Tongue (tissue), 3 donors: ENCODE measurements at places on chromosomes 1 and 21. TPM values are rescaled to one million over a fixed set of nuclear protein-coding genes. Genes with fewer than 3 reads are reported as not detected.

The AKR7A3 gene
- total RNA-seq, result 1.3 TPM

The WNT3A gene
- 1.6 TPM for total RNA-seq

The AMY1A gene
- not detected for total RNA-seq

The GCSAML gene
- total RNA-seq, result 0.72 TPM

- no peak for DNase-seq
These were observed 141.0 kb downstream of the HIVEP3 start for GRCh38 chr1:41777695-41778094.

- no peak for DNase-seq
These were observed 280.2 kb downstream of the DPYD start for GRCh38 chr1:97640677-97641076.

GRCh38 chr1:168942165-168942564 lies 164.3 kb upstream of the ATP1B1 start:
- no peak for DNase-seq

- no peak for DNase-seq
These were observed 27.7 kb downstream of the TMCO4 start for GRCh38 chr1:19772053-19772452.

DNA sequence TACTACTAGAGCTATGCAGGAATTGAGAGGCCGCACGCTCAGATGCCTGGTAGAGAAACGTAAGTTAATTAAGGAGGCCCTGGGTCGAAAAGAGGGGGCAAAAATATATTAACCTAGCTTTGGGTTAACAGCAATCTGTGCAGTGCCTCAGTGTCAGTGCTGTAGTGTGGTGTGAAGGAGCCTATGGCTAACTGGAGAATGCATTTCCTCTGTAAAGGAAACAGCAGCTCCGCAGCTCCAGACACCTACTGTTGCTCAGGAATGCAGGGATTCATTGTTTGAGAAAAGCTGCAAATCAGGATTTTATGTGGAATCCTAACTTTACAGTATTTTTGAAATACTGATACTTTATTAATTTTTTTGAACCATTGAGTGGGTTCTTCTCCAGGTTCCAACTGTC lies 18.4 kb downstream of the VANGL1 start:
- DNase-seq, result no peak

- DNase-seq, result peak; percentile 75
These were observed 31.1 kb downstream of the EEIG2 start for GRCh38 chr1:108590957-108591356.

DNA sequence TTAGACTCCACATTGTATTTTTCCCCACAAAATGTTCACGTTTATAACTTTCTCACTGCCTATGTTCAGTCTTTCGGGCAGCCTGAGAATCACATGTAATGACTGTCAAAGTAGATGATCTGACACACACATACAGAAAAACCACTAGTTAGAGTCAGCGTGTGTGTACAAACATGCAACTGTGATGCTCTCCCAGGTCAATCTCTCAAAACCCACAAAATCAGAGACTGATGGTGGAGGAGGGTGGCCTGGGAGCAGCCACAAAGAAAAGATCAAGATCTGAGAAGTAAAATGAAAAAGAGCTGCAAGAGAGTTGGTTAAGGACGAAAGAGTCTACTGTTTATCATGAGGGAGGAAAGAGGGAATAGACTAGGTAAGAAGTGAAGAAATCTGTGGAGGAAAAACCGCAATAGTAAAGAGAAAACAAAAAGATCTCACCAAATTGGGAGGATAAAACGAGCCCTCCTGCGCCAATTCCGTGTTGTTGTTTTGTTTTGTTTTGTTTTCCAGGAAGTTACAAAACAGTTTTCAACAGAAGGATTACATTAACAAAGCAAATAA lies 2.3 kb downstream of the EGLN1 start:
- no peak for DNase-seq

GRCh38 chr1:155131285-155131684 lies 3.6 kb downstream of the EFNA1 start:
- no peak for DNase-seq

DNA sequence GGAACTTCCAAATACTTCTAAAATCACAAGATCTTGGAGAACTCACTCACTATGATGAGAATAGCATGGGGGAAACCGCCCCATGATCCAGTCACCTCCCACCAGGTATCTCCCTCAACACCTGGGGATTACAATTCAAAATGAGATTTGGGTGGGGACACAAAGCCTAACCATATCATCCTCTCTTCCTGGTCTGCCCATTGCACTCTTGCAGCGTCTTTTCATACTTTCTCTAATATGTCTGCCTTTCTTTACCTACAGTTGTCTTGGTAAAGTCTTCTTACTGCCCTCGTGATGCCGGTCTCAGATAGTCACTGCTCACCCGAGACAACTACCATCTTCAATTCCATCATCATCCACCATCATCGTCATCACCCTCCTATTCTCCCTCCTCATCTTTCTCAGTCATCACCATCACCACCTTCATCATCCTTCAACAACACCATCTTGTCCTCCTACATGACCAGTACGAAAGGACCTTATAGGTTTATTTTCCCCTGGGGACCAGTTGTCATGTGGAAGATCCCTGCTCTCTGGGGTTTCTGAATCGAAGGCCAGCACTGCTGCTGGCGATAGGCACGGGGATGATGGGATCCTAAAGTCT lies 58.5 kb upstream of the CASZ1 start:
- DNase-seq, result no peak

DNA sequence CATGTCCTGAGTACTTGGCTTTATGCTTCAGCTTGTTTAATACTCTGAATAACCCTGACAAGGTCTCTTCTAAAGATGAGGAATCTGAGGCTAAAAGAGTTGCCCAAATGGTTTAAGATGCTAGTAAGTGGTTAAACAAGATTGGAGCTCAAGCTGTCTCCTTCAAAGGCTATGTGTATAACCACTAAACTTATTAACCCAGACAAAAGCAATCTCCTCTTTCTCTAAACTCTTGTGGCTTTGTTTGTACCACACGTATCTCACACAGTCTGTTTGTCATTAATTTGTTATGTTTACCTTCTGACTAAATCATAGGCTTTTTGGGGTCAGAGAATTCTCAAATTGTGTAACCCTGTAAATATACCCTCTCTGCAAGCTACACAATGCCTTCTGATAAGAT lies 89.9 kb downstream of the HMCN1 start:
- DNase-seq, result no peak

DNA sequence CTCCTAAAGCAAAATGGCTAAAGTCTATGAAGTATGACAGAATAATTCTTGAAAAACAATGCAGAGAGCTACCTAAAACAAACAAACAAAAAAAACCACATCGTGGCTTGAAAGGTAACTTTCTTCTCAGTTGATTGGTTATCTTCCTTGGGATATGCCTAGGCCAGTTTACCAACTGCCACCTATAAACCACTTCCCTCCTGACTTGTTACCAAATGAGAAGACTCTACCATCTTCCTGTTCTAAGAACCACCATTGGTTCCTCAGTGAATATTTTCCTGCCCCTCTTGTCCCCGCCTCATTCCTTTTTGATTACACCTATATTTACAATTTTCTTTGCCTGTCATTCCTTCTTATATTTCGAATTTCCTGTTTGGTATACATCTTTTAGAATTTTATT lies 336.6 kb downstream of the SIPA1L2 start:
- no peak for DNase-seq

DNA sequence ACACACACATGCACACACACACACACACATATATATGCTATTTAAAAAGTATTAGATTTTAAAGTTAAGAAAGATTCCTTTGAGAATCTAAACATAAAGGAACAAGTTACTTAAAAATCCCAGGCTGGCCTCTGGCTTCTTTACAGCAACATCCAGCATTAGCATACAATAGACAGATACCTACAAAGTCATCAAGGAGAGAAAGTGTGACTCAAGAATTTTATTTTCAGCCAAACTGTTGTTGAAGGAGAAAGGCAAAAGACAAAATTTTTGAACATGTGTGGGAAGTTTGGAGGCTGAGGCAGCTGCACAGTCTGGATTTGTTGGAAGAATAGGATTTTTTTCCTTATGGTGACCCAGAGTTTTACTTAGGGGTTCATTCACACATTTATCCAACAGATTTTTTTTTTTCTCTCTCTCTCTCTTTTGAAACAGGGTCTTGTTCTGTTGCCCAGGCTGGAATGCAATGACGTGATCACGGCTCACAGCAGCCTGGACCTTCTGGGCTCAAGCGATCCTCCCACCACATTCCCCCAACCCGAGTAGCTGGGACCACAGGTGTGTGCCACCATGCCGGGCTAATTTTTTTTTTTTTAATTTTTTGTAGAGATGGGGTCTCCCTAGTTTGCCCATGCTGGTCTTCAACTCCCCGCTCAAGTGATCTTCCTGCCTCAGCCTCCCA lies 24.0 kb upstream of the SPOCD1 start:
- no peak for DNase-seq

DNA sequence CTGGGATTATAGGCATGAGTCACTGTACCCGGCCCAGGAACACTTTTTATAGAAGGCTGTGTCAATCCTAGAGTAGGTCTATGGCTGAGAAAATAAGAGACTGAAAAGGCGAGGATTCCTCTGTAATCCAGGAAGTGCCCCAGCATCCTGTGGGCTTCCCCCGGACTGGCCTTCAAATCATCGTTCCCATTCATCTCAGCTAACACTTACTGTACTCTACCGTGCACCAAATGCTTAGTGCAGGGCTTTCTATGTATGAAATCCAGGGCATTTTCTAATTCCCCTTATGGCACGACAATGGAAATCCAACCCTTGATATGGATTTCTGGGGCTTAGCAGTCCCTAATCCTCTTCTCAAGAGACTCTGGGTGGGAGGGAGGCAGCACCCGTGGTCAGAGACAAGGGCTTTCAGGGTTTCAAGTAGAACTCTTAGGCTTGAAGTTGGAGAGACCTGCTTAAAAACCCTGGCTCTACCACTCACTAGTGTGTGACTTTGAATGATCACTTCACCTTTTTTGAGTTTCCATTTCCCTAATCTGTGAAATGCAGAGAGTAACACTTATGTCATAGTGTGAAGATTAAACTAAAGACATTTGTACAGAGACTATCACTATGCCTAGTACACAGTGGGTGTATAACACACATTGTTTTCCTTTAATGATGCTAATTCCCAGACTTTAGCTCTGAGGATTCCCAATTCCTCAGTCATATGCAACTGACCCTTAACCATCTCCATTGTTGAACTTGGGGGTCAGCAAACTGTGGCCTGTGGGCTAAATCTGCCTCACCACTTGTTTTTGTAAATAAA lies 20.3 kb downstream of the MECR start:
- DNase-seq, result peak; percentile 40

GRCh38 chr1:79982211-79982610 lies 975.7 kb upstream of the ADGRL4 start:
- DNase-seq, result peak; percentile 93
